ENCODE measurements at places on chromosomes 7 and 10.

DNA sequence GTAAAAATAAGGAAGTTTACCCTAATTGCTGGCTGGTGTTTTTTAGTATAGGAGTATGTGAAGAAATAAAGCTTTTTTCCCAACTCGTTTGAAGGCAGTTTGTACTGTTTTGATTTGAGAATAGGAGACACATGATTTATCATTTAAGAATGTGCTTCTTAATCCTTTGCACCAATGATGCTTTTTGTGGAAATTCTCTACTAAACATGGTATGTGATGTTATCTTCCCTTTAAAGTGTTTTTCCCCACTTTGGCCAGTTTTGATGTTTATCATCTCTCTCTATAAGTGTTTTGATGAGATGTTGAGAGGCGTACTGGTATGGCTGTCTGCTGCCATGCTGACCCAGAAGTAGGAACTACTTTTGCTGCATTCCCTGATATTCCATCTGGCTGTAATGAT lies 85.1 kb downstream of the SUGCT start:
- no peak for DNase-seq

GRCh38 chr7:105209433-105209832 lies 179.3 kb downstream of the SRPK2 start:
- DNase-seq = no peak

DNA sequence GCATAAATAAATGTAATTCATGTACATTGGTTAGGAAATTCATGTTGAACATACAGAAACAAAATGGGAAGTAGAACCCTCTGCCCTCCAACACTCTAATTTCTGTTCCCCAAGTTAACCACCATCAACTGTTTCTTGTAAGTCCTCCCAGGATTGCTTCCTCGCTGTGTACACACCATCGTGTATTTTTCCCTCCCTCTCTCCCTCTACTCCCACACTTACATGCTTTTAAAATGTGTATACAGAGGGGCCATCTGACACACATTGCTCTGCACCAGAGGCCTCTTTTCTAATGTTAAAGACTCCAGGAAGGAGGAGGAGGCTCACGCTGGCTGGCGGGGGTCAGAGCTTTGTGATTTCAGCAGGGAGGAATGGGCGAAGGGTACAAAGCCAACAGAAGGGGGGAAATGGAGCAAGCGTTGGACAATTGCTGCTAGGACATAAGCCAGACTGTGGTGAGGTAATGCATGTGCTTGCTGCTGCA lies 1.9 kb upstream of the EPHA1 start:
- DNase-seq = no peak

DNA sequence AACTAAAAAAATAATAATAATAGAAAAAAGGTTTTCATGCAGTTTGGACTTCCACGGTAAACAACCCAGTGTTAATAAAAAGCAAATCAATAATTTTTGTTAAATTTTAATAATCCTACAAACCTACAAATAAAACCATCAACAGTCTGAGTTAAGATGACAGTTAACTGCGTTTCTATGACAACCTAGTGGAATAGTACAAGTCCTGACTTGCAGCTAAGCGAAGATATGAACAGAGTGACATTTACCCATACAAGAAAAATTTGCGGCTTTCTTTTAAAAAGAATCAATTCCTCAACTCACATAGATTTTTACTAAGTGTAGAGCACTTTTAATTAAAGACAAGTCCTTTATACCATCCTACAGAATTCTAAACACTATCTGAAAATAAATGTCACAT lies 35.6 kb downstream of the VPS41 start:
- no peak for DNase-seq

- DNase-seq = no peak
Observed at GRCh38 chr7:30162133-30162532, 27.3 kb downstream of the MTURN start.

DNA sequence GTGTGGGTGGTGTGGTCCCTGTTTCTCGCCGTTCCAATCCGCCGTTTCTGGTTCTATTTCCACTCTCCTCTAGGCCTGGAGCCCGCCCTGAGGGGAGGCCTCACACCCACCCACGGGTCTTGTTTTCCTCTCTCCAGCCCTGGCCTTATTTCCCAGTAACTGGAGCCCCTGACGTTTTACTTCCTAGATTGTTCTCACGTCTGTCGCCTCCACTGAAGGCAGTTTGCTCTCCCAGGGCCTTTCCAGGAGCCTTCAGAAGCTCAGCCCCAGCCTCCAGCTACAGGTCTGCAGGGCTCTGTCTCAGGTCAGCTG lies 30.6 kb downstream of the CFAP46 start:
- DNase-seq = no peak

DNA sequence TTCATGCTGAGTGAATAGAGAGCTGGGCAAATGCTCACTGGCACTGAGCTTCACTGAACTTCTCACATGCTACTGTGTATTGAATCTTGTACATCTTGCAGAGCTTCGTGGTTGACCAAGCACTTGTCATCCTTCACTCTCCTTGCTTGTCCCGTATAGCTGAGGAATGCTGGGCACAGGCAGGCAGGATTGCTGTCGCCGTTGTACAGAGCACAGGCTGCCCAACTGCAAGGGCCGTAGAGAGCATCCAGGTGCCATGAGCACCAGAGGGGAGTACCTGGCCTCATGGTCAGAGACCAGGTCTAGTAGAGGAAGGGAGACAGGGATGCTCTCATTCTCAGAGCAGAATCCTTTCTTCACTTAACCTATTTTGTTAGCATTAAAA lies 99.8 kb upstream of the RET start:
- no peak for DNase-seq

DNA sequence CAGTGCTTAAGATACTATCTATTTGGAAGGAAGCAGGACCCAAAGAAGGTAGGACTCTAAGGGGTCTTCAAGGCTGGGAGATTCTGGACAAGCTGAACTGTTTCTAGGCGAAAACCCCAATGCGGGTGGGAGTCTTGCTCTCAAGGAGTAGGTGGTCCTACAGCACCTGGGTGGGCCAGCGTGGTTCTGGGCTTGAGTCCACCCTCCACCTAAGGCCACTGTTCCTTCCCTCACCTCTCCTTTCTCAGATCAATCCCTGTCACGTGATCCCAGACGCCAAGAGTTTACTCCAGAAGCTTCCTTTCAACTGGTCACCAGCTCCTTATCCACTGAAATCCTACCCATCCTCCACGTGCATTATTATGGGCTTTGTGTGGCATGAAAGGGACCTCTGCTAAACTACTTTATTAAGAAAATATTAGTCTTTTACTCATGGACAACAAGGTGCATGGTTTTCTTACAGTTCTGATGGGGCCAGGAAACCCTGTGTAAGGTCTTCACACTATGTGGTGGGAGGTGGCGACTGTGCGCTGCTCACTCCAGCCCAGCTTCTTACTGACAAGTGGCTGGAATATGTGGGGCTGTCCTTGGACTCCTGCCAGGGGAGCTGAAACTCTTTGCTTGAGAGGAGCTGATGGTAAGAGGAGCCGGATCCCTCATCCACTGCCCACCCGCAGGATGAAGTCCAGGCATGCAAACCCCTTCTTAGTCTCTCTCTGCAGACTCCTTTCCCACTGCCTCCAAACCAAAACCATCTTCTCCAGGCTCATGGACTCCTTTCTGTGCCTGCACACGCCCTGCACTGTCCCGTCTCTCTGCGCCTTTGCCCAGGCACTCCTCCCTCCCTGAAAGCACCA lies 1.6 kb downstream of the ZNF746 start:
- DNase-seq = no peak

DNA sequence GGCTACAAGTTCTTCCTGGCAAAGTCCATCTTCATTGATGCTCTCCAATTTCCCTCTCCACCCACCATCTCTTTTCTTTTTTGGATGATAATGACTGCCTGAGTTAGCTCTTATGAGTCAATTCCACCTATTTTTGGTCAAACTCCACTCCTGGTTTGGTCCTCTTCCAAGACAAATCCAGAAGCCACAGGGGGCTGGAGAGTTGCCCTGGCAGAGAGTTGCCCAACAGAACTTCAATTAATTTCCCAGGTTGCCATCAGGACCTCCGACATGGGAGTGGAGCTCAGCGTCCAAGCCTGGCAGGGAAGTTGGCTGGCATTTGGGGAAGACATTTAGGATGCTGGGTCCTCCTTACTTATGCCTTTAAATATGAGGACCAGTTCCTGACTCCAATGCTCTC lies 29.2 kb upstream of the KCNMA1 start:
- no peak for DNase-seq

DNA sequence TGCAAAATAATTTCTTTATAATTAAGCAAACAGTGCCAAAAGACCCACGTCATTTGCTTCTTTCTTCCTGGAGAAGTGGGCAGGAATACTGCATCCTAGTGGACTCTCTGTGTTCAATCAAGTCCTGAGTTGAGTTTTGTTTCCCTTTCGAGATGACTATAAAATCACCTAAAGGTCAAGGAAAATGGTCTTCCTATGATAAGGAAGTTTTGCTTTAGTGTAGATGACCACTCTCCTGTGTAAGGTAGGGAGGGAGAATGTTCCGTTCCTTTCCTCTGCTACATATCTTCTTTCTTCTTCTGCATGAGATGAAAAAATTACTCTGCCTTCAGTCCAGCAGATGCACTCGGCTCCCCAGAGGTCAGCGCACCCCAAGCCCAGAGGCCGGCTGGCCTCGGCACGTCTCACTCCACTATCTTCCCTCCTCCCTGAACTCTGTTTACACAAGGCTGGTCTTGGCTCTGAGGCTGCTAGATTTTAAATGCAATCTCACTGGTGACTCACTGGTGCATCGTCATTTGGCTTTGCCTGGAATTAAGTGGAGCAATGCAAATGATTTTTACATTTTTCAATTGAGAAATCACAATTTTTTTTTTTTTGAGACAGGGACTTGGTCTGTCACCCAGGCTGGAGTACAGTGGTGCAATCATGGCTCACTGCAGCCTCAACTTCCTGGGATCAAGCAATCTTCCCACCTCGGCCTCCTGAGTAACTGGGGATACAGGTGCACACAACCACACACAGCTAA lies 18.6 kb upstream of the VDAC2 start:
- no peak for DNase-seq

DNA sequence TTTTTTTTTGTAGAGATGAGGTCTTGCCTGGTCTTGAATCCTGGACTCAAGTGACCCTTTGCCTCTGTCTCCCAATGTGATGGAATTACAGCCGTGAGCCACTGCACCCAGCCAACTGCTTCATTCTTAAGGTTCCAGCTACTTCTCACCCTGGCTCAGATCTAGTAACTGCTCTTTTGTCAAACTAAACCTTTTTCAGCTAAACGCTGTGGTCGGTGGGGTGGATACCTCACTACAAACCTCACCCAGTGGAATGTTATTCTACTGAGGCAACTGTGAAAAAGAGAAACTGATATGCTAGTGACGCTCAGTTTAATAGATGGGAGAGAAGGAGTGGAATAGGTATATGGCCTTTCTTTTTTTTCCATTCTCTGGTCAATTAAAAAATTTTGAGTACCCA lies 1.7 kb upstream of the MRLN start:
- no peak for DNase-seq

- DNase-seq = no peak
Observed at GRCh38 chr7:46489106-46489505, 568.0 kb upstream of the IGFBP3 start.

DNA sequence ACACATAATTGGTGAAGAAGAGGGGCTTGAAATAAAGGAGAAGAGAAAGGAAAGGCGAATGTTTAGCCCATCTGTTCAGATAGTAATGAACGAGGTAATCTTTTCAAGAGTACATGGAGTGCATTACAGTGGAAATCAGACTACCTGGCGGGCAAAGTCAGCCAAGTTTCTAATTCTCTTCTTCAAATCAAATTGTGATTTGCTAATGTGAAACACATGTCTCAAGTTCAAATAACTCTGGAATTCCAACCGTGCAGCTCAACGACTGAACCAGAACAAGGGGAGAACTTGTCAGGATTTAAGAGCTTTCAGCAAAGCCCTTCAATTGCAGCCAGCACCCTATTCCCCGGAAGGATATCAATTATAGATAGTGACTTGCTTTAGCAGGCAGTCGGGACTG lies 216.9 kb downstream of the GLI3 start:
- no peak for DNase-seq

DNA sequence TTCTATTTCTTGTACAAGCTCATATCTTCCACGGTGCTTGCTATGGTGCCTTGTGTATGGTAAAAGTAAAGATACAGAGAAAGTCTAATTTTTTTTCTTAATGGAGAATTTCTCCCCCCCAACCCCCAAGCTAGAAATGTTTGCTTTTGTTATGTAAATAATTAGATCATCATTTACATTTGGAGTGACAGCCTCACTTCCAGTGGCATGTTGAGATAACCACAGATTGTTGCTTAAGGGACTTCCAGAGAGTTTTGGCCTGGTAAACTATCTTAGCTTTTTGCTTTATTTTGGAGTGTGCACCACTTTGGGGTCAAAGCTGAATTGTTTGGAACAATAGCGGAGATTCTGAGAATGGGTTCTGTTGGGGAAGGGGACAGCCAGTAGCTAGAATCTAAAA lies 129.7 kb downstream of the ZNF365 start:
- DNase-seq = no peak

GRCh38 chr10:22723343-22723779 lies 9.0 kb upstream of the PIP4K2A start:
- DNase-seq = peak; percentile 78

DNA sequence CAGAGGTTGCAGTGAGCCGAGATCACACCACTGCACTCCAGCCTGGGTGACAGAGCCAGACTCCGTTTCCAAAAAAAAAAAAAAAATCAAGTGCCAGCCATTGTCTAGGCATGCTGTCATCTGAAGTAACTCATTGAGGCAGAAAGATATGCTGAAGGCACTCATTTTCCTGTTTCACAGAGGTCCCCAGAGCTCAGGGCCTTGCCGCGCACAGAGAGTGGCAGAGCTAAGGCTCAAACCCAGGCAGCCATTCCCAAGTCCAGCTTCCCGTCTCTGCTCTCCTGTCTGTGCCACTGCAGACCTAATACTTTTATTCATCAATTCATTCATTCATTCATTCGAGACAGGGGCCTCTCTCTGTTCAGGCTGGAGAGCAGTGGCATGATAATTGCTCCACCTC lies 3.5 kb downstream of the GRIFIN start:
- DNase-seq = no peak

DNA sequence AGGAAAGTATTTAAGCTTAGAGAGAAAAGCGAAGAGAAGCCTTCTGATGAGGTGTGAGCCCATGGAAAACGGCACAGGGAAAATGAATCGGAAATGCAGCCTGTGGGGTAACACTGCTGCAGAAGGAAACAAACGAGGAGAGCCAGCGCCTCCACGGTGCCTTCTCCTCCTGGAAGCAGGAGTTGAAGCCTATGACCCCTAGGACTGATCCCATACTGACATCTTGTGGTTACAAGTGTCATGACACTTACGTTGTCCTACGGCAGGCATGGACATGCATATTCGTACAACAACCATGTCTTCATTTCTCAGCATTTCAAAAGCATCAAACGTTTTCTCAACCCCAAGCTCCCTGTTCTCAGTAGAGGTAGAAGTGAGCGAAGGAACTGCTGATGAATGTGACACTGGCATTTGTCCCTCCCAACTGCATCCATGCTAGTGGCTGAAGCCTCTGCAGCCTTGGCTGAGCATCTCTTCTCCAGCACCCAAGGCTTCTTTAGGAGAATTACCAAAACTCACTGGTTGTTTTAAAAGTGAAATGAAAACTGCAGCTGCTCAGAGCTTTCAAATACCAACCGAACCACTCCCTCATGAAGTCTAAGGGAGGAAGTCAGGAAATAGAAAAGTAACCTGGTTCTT lies 160.2 kb downstream of the JAZF1 start:
- DNase-seq = peak; percentile 43
